ENCODE measurements at places on chromosomes 4 and X.

GRCh38 chr4:176709417-176709816, 83.3 kb downstream of the VEGFC start:
- no peak for DNase-seq

- no peak for DNase-seq
Observed at GRCh38 chrX:71604141-71604540, 14.2 kb downstream of the CXCR3 start.

GRCh38 chr4:186825069-186825468, 101.4 kb upstream of the FAT1 start:
- no peak for DNase-seq

DNA sequence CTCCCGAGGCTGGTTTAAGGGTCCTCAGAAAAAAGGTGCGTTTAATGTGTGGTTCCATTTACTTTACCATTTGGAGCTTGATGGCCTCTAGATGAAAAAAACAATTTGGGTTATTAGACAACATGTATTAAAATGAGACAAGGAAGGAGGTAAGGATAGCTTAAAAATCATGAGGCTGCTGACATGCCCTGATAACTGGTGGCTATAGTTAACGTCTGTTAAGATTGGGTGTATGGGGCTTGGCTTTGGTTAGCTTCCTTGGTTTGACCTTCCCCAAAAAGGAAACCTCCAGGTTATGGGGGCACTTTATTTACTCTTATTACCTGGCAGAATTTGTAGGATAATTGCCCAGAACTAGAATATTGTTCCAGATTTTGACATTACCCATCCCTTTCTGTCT, 51.5 kb downstream of the HMGB2 start:
- DNase-seq = no peak

GRCh38 chrX:15848576-15848975, 6.0 kb downstream of the AP1S2 start:
- no peak for DNase-seq

All from stimulated activated CD4-positive, alpha-beta T cell treated with anti-CD3 and anti-CD28 coated beads, TNF-alpha, amount 100 ng/mL, for 24 hours (primary cell).